ENCODE measurements at places on chromosomes 5 and 9.

GRCh38 chr5:61994171-61994570 is 311.8 kb upstream of the KIF2A start:
- DNase-seq = no peak

DNA sequence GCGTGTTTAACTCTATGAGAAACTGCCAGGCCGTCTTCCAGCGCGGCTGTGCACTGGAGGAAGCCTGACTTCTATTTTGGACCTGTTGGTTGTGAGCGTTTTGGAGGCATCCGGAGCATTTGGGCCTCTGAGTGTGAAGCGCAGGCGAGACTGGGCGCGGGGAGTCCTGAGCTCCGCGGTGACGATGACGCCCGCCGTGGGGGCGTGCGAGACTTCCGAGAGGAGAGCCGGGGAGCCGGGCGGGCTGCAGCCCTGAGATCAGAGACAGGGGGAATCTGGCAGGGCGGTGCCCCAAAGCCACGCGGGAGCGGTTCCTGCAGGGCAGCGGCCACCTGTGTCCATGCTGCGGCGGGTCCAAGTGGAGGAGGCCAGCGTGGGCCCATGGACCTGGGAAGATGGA is 47.4 kb downstream of the NTNG2 start:
- DNase-seq = no peak

- no peak for DNase-seq
These were observed 183.4 kb downstream of the PAPPA start for GRCh38 chr9:116337015-116337414.

DNA sequence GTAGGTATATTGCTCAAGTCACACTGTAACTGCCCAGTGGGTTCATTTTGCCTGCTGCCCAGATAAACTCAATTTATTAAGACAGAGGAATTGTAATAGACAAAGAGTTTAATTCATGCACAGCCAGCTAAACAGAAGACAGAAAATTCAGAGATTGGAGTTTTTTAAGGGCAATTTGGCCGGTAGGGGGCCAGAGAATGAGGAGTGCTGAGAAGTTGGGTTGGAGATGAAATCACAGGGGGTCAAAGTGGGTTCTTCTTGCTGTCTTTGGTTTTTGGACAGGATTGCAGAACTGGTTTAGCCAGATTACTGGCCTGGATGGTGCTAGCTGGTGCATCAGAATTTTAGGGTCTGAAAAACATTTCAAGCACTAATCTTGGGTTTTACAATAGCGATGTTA is 20.7 kb upstream of the IL33 start:
- DNase-seq = peak; percentile 13

- peak; percentile 59 for DNase-seq
These were observed 10.6 kb downstream of the DIPK1B start for GRCh38 chr9:136722969-136723356.

GRCh38 chr5:119049824-119050449 is 20.9 kb upstream of the DMXL1 start:
- DNase-seq = no peak

DNA sequence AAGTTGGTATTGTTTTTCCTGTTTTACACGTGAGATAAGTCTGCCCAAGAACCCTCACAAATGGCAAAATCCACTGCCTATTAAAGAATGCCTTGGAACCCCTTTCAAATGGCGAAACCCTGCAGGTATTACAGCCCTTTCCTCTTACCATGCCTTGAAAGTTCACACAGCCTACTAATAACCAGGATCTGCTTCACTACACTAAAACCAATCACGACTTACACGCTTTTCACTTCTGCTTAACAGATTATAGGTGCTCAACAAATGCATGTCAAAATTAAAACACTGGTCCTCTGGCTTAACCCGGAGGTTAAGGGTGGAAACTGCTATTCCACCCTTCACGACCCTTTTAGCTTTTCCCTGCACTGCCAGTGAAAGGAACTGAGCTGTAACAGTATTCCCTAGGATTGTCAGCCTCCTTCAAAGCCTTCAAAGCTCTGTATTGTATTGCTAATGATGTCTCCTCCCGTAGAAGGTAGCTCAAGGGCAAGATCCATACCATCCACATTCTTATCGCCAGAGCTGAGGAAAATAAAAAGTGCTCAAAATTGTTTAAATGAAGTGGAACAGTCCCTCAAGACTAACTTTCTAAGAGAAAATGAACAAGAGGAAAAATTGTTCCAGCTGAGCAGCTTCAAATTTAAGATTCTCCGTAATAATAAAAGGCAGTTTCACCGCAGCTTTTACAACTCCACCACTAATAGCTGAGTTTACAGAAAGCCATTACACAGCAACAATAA is 997 bp downstream of the AUH start:
- peak; percentile 20 for DNase-seq

DNA sequence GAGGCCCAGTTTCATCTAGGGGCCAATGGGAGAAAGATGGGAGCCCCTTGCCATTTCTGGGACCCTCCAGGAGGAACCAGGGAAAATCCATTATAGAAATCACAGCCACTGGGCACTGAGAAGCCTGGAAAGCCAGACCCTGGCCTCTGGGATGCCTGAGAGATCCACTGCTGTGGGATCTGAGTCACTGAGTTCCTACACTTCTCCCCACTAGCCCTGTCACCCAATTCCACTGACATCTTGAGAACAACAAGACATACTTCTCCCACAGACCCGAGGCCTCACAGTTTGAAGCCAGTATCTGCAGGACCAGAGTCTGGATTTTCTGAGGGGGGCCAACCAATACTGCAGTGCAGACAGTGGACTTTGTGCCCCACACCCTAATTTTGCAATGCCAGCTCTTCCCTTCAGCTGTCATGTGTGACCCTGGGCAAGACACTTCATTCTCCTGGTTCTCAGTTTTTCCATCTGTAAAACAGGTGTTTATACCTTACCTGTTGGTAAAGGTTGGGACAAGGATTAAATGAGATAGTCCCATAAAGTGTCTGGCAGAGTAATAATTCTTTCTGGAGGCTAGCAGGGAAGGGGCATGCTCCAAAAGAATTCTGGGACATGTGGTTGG is 46.5 kb downstream of the CXXC5 start:
- no peak for DNase-seq

GRCh38 chr9:69120380-69121154 is 53.5 kb upstream of the TJP2 start:
- DNase-seq = no peak

GRCh38 chr9:92425474-92425873 is 1.2 kb upstream of the OMD start:
- no peak for DNase-seq

DNA sequence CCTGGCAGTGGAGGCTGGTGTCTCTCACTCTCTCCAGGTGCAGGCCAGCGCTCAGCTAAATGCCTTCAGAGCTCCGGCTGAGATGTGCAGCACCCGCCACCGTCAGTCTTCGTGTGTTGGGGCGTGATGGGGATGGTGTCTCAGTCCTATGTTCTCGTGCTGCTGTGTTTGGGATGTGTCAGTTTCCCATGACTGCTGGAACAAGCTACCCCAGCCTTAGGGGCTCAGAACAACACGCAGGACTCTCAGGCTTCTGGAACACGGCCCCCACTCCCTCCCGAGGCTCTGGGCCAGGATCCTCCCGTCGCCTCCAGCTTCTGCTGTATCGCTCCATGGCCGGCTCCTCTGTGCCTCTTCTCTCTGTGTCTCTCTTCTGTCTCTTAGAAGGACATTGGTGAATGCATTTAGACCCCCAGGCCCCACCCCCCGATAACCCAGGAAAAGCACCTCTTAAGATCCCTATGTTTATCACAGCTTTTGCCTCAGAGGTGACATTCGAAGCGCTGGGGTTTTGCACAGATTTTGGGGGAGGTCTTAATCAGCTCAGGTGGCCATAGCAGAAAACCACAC is 9.6 kb upstream of the CEP72 start:
- no peak for DNase-seq

- DNase-seq = no peak
These were observed 505 bp upstream of the ACER2 start for GRCh38 chr9:19408316-19408692.

- DNase-seq = no peak
These were observed 6.0 kb downstream of the KIF2A start for GRCh38 chr5:62312036-62312435.

DNA sequence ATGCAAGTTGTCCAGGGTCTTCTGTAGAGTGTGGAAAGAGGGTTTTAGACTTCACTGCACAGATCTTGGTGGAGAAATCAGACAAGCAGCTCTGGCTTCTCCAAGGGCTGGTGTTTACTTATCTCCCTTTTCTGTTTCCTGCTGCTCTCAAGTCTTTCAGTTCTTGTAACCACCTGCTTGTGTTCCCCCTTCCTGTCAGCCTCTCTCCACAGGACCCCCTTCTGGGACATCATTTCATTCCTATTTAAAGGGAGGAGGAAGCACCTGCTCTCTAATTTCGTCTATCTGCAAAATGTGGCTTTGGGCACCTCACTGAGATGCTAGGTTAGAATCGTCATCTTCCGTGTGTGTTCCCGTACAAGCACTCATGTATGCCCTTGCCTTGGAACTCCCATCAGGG is 636.2 kb downstream of the MTRR start:
- DNase-seq = no peak

GRCh38 chr5:152523964-152524363 is 118.9 kb upstream of the NMUR2 start:
- no peak for DNase-seq

- no peak for DNase-seq
These were observed 55.6 kb upstream of the COL5A1 start for GRCh38 chr9:134585746-134586706.

- peak; percentile 64 for DNase-seq
These were observed 700.2 kb downstream of the IRX1 start for GRCh38 chr5:4295663-4296339.

DNA sequence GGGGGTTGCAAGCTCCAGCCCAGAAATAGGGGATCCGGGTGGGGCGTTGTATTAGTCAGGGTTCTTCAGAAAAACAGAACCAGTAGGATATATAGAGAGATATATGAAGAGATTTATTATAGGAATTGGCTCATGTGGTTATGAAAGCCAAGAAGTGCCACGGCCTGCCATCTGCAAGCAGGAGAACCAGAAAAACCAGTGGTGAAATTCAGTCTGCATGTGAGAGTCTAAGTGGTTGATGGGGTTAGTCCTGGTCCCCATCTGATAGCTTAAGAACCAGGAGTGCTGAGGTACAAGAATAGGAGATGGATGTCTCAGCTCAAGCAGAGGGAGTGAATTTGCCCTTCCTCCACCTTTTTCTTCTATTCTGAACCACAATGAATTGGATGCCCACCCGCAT is 123.4 kb upstream of the APC start:
- no peak for DNase-seq

- DNase-seq = peak; percentile 14
These were observed 21.4 kb upstream of the ALDOB start for GRCh38 chr9:101457003-101457402.

- DNase-seq = no peak
These were observed 894.8 kb upstream of the CDH10 start for GRCh38 chr5:25539536-25539935.

DNA sequence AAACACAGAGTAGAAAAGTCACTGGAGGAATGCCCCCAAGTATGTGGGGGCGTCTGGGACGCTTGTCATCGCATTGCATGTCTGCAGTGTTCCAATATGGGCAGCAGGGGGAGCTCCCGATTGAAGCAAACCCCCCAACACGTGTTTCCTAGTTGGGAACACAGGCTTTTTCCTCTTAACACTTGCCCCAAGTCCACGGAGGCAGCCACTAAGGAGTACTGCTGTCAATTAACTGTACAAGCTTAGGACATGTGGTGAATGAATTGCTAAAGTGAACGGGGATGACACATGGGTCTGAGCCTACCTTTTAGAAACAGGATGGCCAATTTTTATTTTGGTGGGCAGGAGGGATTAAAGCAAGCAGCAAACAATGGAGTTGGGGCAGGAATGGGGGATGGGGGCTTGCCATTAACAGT is 2.2 kb downstream of the GABRB2 start:
- peak; percentile 69 for DNase-seq

GRCh38 chr5:93715761-93716160 is 25.6 kb downstream of the POU5F2 start:
- DNase-seq = no peak

- peak; percentile 82 for DNase-seq
These were observed 233.4 kb upstream of the ITGA1 start for GRCh38 chr5:52554293-52554692.

DNA sequence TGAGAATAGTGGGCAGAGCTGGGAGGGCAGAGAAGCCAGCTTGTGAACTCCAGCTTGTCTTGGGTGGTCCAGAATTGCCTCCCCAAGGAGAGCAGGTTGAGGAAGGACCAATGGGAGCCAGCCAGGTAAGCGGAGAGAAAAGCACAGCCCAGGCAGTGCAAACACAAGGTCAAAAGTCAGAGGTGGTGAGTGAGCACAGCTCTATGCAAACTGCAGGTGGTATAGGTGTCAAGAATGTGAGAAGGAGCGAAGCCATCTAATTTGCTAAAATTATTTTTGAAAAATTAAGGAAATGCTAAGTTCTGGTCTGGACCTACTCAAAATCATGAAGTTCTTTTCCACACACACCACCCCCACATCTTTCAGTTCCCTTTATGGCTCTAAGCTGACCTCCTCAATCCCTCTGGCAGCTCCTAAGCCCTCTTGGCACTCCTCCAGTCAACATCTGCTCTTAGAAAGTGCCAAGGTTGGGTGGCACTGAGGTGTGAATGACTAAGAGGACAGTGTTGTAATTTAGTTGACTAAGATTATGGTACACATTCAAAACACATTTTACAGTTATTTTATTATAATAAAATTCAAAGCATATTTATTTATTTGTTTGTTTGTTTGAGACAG is 6.6 kb upstream of the OTULINL start:
- peak; percentile 88 for DNase-seq

DNA sequence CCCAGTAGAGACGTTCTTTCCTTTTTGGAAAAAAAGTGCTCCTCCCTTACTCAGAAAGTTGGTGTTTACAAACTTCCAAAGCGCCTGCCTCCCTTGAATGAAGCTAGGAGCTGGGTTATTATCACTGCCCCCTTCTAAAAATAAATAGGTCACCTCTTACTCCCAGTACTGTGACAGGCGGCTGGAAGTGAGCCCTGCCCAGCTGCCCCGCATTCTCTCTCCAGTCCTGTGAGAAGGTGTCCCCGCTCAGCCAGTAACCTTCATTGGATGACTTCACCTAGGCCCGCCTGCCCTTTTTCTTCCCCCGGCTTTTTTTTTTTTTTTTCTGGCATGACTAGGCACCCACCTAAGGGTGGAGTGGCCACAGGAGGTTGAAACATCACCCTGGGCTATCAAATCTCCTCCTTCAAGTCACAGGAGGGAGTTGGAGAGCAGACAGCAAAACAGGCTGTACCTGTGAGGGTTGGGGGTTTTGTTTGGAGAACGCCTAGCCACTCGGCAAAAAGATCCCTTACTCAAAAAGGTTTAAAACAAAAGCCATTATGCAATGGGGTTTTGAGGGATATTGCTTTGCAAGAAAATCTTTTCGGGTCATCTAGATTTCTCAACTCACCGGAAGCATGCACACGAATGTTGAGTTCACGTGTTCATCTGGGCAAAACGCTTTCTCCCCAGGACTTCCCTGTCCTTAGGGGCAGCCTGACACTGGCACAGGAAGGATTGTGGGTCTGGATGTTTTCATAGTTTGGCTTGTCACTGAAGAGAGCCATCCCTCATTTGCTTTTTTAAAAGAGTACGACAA is 43.3 kb upstream of the ZNF622 start:
- no peak for DNase-seq

DNA sequence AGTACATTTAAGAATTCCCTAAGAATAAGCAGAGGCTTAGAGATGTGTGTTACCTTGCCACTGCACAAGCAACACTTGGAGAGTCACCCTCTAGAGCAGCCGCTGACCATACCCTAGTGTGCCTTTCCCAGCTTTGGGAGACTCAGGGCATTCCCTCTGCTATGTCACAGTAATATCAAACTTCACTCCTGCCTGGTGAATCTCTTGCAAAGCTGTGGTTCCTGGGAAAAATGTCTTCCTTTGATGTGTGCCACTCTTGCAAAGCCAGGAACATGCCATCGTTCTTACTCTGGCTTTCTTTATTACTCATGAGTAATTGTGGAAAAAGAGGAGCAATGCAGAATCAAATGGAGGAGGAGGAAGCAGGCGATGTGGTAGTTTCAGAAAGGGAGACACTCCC is 173.2 kb downstream of the CCDC192 start:
- no peak for DNase-seq

All from NCI-H82 (cell line).